ENCODE measurements at places on chromosomes 5 and 9. TPM values are rescaled to one million over a fixed set of nuclear protein-coding genes. Genes with fewer than 3 reads are reported as not detected.

The CENPH gene
- total RNA-seq = 55.5 TPM

The TRIM36 gene
- not detected for total RNA-seq

The GABRA6 gene
- not detected for total RNA-seq

The LCN10 gene
- 0.68 TPM for total RNA-seq

The ANKRD33B gene
- 6.8 TPM for total RNA-seq

The VPS13A gene
- total RNA-seq = 43.6 TPM

The CSF2 gene
- 164 TPM for total RNA-seq

The SLC45A2 gene
- 0.21 TPM for total RNA-seq

The FSTL4 gene
- total RNA-seq = not detected

The PTBP3 gene
- total RNA-seq = 152 TPM

The STPG3 gene
- not detected for total RNA-seq

The C9orf50 gene
- total RNA-seq = not detected

The PLPP7 gene
- not detected for total RNA-seq

The ACTBL2 gene
- not detected for total RNA-seq

The BARHL1 gene
- total RNA-seq = not detected

The OR1J2 gene
- total RNA-seq = not detected

The STK32A gene
- not detected for total RNA-seq

The HOMER1 gene
- total RNA-seq = 5.2 TPM

The OR13C8 gene
- not detected for total RNA-seq

The IL4 gene
- total RNA-seq = 2.5 TPM

The KCNN2 gene
- not detected for total RNA-seq

The GARNL3 gene
- total RNA-seq = 4.0 TPM

The PCDHAC2 gene
- not detected for total RNA-seq

The CDKN2B-AS1 gene
- 3.3 TPM for total RNA-seq

The ANKDD1B gene
- total RNA-seq = not detected

The ECPAS gene
- total RNA-seq = 75.3 TPM

The FLT4 gene
- 2.8 TPM for total RNA-seq

The TAF11L7 gene
- not detected for total RNA-seq

The SH3TC2 gene
- not detected for total RNA-seq

The PCDHB14 gene
- total RNA-seq = not detected

The HACD4 gene
- 10.1 TPM for total RNA-seq

The KCNMB1 gene
- total RNA-seq = not detected

The UGT3A2 gene
- 0.35 TPM for total RNA-seq

The SPINK6 gene
- not detected for total RNA-seq

The CAMK2A gene
- total RNA-seq = not detected

The ANKRD18A gene
- 1.5 TPM for total RNA-seq

The FOXD4L3 gene
- total RNA-seq = not detected

The SLC6A19 gene
- total RNA-seq = not detected

The OGN gene
- not detected for total RNA-seq

The PCDHA9 gene
- not detected for total RNA-seq

The DNAJC18 gene
- total RNA-seq = 9.2 TPM

The WWC1 gene
- 0.30 TPM for total RNA-seq

The KCNIP1 gene
- total RNA-seq = not detected

The TMEM171 gene
- not detected for total RNA-seq

The HINT1 gene
- 261 TPM for total RNA-seq

The PCDHGA11 gene
- total RNA-seq = not detected

The SPAAR gene
- total RNA-seq = not detected

The IFNB1 gene
- 1.2 TPM for total RNA-seq

The FAM221B gene
- total RNA-seq = not detected

The GPR107 gene
- total RNA-seq = 24.6 TPM

The PCDHGA8 gene
- not detected for total RNA-seq

The SLC4A9 gene
- 0.07 TPM for total RNA-seq

The HTR1A gene
- not detected for total RNA-seq

The BBLN gene
- 85.3 TPM for total RNA-seq

The ORM2 gene
- total RNA-seq = not detected

The PRKAA1 gene
- 76.8 TPM for total RNA-seq

The FIBCD1 gene
- not detected for total RNA-seq
